Esophagus muscularis mucosa (tissue), 4 donors: ENCODE measurements at places on chromosomes 1 and 21. TPM values are rescaled to one million over a fixed set of nuclear protein-coding genes. Genes with fewer than 3 reads are reported as not detected.

Gene GPR37L1
- total RNA-seq, result not detected

Gene PAPPA2
- total RNA-seq, result under 0.01 TPM

Gene C1orf56
- 8.7 TPM for total RNA-seq

Gene KRTAP19-1
- not detected for total RNA-seq

Gene S100A7A
- total RNA-seq, result not detected

Gene S100A2
- total RNA-seq, result 0.34 TPM

Gene ATP6V1G3
- total RNA-seq, result not detected

Gene BEST4
- total RNA-seq, result 0.29 TPM

Gene SLAMF1
- total RNA-seq, result 0.57 TPM

Gene GSTM1
- total RNA-seq, result not detected

Gene L1TD1
- total RNA-seq, result 0.42 TPM

Gene DMBX1
- not detected for total RNA-seq

Gene CACNA1S
- not detected for total RNA-seq

Gene LCE1A
- total RNA-seq, result not detected
